IMR-90 (cell line): ENCODE measurements at places on chromosomes 2 and 18.

- DNase-seq: peak; percentile 16
These were observed 61.0 kb downstream of the GRB14 start for GRCh38 chr2:164560181-164560792.

DNA sequence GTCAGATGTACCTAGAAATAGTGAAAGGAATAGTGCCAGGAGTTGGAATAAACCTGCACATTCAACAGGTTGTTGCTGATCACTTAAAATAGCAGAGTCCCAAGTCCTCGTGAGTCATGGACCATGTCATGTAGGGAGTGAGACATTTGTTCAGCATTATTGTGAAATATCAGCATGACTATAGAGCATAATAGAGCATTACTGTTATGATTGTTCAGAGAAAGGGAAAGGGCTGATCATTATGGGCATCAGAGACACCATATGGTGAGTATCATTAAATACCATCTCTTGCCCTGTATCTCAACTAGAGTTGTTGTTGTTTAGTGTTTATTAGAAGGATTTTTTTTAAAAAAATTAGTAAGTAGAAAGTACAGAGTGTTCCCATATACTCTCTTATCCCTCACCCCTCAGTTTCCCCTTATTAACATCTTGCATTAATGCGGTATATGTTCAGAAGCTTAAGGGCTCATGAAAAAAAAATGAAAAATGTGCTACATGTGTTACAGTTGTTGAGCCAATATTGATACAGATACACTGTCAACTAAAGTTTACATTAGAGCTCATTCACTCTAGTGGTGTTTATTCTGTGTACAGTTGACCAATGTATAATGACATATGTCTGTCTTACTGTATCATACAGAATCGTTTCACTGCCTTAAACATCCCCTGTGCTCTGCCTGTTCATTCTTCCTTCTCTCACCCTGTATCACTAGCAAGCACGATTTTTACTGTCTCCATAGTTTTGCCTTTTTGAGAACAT is 5.7 kb downstream of the ELAC1 start:
- DNase-seq: peak; percentile 79

GRCh38 chr2:64639691-64640090 is 14.0 kb downstream of the SERTAD2 start:
- no peak for DNase-seq

GRCh38 chr2:23554054-23554697 is 169.2 kb downstream of the KLHL29 start:
- DNase-seq: no peak

- DNase-seq: peak; percentile 70
These were observed 63.3 kb downstream of the BOD1L2 start for GRCh38 chr18:57210107-57210715.

GRCh38 chr2:120436460-120436739 is 90.5 kb downstream of the INHBB start:
- no peak for DNase-seq

GRCh38 chr2:121810959-121811853 is 55.8 kb downstream of the TSN start:
- peak; percentile 63 for DNase-seq

- no peak for DNase-seq
These were observed 67.2 kb upstream of the PELI1 start for GRCh38 chr2:64211276-64211921.

DNA sequence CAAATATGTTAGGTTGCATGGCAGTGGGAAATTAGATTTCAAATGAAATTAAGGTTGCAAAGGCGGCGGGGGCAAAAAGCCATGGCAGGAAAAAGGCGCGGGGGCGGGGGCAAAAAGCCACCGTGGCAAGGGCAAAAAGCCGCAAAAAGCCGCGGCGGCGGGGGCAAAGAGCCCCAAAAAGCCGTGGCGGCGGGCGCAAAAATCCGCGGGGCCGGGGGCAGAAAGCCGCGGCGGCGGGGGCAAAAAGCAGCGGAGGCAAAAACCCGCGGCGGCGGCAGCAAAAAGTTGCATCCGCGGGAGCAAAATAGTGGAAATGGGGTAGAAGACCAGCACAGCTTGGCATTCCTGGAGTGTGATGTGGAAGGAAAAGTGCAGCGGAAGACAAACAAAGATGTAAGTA is 417.1 kb downstream of the ANKRD30B start:
- no peak for DNase-seq

DNA sequence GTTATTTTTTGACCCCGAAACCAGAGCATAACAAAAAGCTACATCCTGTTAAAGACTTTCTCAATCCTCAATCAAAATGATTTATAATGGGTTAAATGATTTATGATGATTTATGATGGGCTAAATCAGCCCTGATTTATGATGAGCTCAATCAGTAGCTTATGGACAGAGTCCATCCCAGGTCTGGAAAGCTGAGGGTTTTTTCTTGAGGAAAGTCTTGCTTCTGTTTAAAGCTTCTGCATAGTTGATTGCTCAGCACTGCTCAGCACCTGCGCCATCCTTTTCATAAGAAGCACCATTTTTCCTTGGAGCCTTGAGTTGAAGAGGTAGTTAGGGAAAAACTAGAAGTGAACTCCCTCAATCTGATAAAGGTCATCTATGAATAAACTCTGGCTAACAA is 356.8 kb downstream of the CYRIA start:
- DNase-seq: no peak

DNA sequence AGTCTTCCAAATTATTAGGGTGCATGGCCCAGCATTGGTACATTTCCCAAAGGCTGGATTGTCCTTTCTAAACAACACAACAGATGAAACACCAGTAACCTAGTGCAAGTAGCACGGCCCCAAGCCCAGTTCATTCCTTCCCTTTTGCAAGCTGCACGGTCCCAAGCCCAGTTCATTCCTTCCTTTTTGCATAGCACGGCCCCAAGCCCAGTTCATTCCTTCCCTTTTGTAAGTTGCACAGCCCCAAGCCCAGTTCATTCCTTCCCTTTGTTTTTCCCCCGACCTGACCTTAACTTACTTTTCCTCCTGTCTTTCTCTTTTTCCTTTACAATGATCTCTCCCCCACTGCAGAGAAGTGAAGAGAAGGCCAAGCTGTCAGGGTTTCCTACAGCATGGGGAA is 60.9 kb downstream of the C18orf63 start:
- no peak for DNase-seq
